ENCODE measurements at places on chromosomes 12 and 14.
A peak's percentile ranks its signal among the peaks of the same experiment; 100 is the strongest.

- no peak for DNase-seq
These were observed 41.0 kb upstream of the BEGAIN start for GRCh38 chr14:100628225-100628624.

DNA sequence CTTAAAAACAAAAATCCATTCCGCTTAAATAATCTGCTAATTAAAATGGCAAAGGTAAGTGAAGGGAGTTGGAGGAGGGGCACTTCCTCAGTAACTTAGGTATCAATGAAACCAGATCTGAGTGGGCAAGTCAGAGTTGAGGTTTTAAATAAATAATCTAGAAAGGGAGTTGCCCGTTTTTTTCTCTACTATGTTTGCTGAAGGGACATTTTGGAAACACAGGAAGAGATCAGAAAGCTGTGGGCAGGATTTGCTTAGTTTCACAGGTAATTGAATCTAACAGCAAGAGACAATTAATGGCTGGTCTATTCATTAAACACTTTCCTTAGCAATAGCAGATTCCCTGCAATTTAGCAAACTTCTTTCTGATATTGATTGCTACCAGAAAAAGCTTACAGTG, 186.0 kb upstream of the ABCD2 start:
- DNase-seq, result no peak

- no peak for DNase-seq
These were observed 172.8 kb downstream of the SSPN start for GRCh38 chr12:26367991-26368730.

GRCh38 chr12:9940375-9940774, 8.2 kb upstream of the CLEC2A start:
- no peak for DNase-seq

DNA sequence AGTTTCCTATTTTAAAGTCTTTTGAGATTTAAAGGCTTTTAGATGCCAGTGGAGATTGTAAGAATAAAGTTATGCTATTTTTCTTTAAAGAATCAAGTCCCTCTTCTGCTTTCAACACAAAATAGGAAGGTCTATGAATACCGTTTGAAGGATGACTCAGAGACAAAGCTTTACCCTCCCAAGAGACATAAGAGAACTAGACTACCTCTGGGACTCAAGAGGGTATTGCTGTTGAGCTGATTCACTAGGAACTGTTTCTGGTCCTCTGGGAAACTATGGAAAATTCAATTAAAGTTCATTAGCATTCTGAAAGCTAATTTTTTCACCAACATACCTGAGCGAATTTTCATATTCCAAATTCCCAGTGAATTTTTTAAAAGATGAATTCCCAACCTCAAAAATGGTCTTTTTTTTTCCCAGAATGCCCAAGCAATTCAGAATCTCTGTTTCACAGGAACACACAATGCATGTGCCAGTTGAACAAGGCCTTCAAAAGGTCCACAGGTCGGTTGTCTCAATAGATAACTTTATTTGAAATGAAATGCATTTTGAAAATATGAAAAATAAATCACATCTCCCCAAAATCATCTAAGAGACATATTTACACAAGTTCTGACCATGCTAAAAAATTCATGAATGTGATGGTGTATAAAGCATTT, 6.5 kb downstream of the PHLDA1 start:
- no peak for DNase-seq

DNA sequence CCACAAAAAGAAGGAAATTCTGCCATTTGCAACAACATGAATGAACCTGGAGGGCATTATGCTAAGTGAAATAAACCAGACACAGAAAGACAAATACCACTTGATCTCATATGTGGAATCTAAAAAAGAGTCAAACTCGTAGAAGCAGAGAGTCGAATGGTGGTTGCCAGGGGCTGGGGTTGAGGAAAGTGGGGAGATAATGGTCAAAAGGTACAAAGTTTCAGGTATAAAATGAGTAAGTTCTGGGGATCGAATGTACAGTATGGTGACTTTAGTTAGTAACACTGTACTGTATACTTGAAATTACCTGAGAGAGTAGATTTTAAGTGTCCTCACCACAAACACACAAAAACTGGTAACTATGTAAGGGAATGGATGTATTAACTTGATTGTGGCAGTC, 129.4 kb downstream of the PPM1H start:
- no peak for DNase-seq

GRCh38 chr12:21992823-21993222, 51.6 kb upstream of the ABCC9 start:
- no peak for DNase-seq

- no peak for DNase-seq
These were observed 101.3 kb downstream of the TGFB3 start for GRCh38 chr14:75880512-75880911.

- no peak for DNase-seq
These were observed 103.0 kb downstream of the VCPKMT start for GRCh38 chr14:50013198-50013918.

DNA sequence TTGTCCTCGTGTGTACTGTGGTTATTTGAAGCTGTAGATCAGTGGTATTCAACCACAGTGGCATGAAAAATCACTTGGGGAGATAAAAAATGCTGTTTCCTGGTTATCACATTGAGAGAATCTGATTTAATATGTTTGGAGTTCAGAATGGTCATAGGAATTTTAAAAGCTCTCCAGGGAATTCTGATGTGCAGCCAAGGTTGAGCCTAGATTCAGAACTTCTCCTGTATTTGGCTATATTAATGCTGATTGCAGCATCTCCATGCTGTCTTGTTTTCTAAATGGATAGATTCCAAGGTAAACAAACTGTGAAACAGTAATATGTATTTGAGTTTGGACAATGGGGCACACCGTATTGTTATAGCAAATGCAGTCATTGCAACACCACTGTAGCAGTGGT, 982.2 kb upstream of the FBXO33 start:
- no peak for DNase-seq

GRCh38 chr12:47317175-47317915, 237.6 kb upstream of the AMIGO2 start:
- no peak for DNase-seq

DNA sequence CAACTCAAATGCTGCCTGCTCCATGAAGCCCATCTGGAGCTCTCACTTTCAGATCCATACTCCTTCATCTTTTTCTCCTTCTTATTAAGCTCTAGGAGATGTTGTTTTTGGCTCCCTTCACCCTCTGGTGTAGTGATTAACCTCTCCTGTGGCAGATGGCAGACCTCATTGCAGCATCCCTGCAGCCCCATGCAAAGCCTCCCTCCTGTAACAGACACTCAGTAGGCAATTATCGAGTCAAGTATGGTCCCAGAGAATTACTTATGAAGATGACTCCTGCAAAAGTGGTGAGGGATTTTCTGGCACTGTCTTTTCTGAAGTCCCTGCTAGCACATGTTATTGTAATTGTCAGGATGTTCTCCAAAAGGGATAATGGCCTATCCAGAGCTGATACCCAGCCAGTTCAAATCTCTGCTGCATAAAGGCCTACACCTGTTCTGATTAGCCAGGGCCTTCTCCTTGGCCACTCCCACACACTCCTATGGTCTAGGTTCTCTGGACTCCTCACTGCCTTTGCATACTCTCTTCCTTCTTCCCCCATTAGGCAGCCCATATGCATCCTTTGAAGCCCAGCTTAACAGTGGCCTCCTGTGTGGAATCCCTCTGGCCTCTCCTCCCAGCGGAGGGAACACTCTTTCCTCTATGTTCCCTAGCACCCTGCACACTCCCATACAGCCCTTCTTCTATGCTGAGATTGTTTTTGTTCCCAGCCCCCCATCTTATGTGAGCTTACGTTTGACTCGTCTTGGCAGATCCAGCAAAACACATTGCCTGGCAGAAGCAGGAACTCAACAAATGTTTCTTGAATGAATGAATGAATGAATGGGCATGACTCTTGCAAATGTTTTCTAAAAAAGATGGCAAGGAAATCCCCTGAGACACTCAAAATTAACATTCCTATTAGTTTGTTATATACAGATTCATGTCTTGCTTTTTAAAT, 43.9 kb upstream of the MDM1 start:
- no peak for DNase-seq

DNA sequence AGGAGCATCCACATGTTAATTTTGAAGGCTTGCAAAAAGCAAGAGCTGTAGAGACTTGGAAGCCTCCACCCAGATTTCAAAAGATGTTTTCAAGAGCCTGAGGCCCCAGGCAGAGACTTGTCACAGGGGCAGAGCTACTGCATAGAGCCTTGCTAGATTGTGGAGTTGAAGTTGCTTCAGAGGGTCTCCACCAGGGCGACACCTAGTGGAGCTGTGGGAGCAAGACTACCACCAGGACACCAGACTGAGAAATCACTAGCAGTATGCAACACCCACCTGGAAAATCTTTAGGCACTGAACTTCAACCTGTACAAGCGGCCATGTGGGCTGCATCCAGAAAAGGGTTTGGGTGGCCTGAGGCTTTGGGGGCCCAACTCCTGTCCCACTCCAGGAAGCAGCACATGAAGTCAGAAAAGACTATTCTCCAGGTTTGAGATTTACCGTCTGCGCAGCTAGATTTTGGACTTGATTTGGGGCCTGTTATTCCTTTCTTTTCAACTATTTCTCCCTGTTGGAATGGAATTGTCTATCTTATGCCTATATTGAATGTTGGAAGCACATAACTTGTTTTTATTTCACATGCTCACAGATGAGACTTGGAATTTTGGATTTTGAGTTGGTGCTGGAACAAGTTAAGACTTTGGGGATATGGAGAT, 508.6 kb downstream of the FLRT2 start:
- peak; percentile 1 for DNase-seq

DNA sequence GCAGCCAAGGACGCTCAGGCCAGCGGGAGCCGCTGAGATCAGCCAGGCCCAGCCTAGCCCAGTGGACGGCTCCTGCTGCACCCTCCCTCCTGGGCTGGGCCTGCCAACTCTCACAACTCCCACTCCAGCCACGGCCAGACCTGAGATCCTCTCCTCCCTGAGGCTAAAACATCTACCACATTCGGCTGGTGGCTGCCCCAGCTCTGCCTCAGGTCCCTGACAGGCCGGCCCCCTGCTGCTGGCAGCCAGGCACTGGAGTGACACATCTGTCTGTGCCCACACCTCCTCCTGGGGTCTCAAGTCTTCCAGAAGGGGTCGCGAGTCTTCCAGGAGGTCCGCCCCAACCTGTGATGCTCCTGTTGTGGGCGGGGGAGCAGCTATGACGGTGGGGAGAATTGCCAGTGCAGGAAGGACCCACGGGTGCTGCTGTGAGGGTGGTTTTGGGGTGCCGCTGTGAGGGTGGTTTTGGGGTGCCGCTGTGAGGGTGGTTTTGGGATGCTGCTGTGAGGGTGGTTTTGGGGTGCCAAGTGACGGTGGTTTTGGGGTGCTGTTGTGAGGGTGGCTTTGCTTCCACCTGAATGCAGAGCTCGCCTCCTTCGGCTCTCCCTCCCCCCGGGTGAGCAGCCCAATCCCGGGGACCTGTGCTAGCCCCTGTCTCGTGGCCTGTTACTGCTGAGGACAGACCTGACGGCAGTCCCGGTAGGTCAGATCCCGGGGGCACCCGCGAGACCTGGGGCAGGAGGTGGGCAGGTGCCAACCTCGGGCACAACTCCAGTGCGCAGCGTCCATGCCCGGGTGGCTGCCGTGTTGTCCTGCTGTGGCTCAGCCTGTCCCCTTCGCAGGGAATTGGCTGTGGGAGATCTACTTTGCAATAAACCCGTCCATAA, 27.5 kb upstream of the C14orf180 start:
- peak; percentile 21 for DNase-seq

- DNase-seq, result peak; percentile 39
These were observed 165.1 kb downstream of the MON2 start for GRCh38 chr12:62631471-62632410.

DNA sequence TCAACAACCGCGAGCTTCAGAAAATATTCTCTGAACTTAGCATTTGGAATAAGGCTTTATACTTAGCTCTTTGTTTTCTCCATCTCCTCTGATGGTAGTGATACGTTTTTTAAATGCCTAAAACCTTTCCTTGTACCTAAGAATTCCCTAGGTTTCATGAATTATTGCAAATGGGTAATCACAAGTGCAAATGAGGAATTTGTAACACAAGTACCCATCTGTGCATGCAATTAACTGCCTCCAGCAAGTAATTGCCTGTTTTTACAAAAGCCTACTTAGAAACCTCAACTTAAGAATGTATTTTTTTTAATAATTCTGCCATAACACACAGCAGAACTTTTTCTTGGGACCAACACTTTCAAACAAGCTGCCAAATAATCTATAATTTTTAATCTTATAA, 149.2 kb downstream of the PHLDA1 start:
- DNase-seq, result no peak

DNA sequence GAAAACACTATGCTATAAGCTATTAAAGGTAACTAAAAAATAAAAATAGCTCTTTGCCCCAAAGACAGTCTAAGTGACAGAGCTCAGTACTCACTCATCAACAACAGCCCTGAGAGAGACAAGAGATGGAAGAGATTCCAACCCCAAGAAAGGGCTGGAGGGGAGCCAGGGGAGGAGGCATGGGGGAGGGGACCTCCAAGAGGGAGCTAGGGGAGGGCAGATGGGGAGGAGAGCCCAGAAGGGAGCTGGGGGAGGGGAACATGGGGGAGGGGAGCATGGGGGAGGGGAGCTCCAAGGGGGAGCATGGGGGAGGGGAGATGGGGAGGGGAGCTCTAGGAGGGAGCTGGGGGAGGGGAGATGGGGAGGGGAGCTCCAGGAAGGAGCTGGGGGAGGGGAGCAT, 7.7 kb downstream of the SSH1 start:
- no peak for DNase-seq

- DNase-seq, result no peak
These were observed 580.4 kb downstream of the VRK1 start for GRCh38 chr14:97377550-97377949.

- DNase-seq, result no peak
These were observed 48.8 kb upstream of the KRR1 start for GRCh38 chr12:75560167-75560566.

- DNase-seq, result no peak
These were observed 1.7 kb downstream of the MMP17 start for GRCh38 chr12:131829791-131830334.

DNA sequence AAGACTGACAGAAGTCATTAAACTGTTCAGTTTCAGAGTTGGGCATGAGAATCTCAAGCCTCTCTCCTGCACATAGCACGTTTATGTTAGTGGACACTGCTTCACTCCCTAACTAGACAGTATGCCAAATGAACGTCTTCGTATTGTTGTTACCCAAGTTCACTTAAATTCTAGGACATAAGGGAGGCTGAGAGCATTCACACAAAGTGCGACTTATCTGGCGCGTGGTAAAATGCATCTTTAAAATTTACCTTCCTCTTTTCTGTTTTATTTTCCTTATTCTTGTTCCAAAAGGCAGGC, 166.3 kb downstream of the AKAP6 start:
- DNase-seq, result no peak

- DNase-seq, result no peak
These were observed 10.9 kb upstream of the METAP2 start for GRCh38 chr12:95463050-95463449.

- no peak for DNase-seq
These were observed 168.2 kb downstream of the AKAP6 start for GRCh38 chr14:32497248-32497647.

DNA sequence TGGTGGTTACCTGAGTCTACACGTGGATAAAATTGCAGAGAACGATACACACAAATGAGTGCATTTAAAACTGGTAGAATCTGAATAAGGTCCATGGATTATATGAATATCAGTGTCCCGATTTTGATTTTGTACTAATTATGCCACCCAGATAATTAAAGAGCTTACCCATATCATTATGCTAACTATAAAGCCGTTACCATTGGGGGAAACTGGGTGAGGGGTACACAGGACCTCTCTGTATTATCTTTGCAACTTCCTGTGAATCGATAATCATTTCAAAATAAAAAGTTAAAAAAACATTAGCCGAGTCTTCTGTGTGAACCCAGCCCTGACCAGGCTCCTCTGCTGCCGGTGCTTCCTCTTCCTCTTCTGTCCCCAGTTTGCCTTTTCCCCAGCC, 107.1 kb downstream of the SMOC1 start:
- no peak for DNase-seq

- DNase-seq, result no peak
These were observed 30.4 kb downstream of the KANSL2 start for GRCh38 chr12:48651681-48652080.
